ENCODE measurements at places on chromosomes 2 and 18. TPM values are rescaled to one million over a fixed set of nuclear protein-coding genes. Genes with fewer than 3 reads are reported as not detected.

CREG2 gene
- total RNA-seq = not detected

CSRNP3 gene
- total RNA-seq = 5.1 TPM

SULT1C2 gene
- 0.87 TPM for total RNA-seq

MLPH gene
- total RNA-seq = 79.0 TPM

MATN3 gene
- 0.19 TPM for total RNA-seq

- DNase-seq = no peak
Observed at GRCh38 chr2:170503971-170504809, 210.9 kb upstream of the SP5 start.

- no peak for DNase-seq
Observed at GRCh38 chr2:151292141-151292540, 2.7 kb upstream of the NMI start.

- no peak for DNase-seq
Observed at GRCh38 chr2:51667679-51668078, 635.7 kb upstream of the NRXN1 start.

GRCh38 chr2:211751848-211752247, 786.8 kb downstream of the ERBB4 start:
- no peak for DNase-seq

DNA sequence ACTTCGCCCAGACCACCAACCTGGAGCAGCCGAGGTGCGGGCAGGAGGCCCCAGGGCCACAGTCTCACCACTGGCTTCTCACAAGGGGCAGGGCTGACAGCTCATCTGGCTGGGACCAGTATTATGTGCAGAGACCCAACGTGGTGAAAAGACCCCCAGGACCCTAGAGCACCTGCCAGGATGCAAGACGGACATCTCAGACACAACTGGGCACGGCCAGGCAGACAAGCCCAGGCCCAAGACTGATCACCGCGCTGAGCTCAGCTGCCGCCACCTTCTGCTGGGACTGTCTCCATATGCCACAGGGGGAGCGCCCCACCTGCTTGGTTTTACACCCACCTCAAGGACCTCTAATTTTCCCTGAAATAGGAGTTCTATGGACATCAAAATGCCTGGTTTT, 23.2 kb downstream of the HDAC4 start:
- DNase-seq = no peak

DNA sequence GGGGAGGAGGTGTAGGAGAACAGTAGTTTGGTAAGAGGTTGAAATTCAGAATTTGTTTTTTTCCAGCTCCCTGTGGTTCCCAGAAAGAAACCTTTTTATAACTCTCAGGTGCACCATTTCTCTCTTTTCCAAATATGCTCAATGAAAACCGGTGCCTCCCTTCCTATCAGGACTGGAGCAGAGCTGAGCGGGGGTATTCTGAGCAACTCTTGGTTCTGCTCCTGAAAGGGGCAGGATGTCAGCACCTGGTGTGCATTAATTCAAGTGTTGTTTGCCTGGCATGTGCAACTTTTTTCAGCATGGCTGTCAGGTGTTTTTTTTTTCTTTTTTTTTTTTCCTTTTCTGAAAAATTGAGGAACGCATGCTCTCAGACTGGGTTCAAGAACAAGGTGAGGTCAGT, 74.1 kb downstream of the MAPK4 start:
- no peak for DNase-seq

Measured in Right ventricle myocardium inferior (tissue), 1 donor.